NCI-H2029 (cell line): ENCODE measurements at places on chromosomes 1 and 21.

DNA sequence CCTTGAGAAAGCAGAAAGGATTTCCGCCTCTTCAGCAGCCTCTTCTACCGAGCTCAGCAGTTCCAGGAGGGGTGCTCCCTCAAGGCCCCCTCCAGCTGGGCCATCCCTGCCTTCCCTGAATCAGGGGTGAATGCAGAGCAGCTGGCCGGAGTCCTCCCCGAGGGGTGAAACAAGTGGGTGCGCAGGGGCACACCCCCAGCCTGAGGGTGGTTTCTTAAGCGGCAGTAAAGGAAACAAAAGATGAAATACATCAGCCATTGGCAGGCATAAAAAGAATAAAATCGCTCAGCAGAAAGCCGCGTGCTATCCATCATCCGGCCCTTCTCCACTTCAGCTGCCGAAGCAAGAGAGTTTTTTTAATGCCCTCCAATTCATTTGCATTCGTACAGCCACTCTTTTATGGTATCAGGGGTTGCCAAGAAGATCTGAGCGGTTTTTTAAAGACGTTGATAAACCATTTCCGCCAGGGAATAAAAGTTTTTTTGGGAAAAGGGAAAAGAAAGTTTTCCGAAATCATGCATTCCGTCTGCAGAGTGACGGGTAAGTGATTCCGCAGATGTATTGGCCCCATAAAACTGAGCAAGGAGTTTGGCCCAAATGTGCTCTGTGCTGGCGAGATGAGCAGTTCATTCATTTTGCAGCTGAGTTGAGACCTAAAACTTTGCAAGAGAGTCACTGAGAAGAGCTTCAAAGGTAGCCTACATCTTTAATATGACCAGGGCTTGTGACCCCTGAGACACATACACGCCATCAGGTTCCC lies 73.7 kb upstream of the ZC3H12A start:
- DNase-seq, result no peak

GRCh38 chr1:31957701-31958674 lies 19.8 kb upstream of the PTP4A2 start:
- no peak for DNase-seq

- no peak for DNase-seq
These were observed 22.6 kb downstream of the MIGA1 start for GRCh38 chr1:77802026-77802425.

- no peak for DNase-seq
These were observed 111.1 kb downstream of the CLIC6 start for GRCh38 chr21:34779860-34780259.

- peak; percentile 86 for DNase-seq
These were observed 32.2 kb downstream of the POFUT2 start for GRCh38 chr21:45255381-45256020.

DNA sequence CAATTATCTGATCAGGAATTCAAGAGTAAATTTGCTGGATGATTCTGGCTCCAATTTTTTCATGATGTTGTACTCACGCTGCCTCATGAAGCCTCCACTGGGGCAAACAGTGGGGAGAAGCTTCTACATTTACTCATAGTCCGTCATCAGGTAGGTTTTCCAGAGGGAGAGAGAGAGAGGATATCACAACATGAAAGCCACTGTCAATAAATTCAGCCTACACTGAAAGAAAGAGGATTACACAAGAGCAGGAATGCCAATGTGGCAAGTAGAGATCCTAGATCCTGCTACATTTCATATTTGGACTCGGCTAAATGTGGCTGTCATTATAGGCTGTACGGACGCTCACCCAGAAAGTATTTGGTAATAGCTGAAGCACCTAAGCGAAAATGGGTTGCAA lies 819.9 kb downstream of the BRINP3 start:
- DNase-seq, result no peak

DNA sequence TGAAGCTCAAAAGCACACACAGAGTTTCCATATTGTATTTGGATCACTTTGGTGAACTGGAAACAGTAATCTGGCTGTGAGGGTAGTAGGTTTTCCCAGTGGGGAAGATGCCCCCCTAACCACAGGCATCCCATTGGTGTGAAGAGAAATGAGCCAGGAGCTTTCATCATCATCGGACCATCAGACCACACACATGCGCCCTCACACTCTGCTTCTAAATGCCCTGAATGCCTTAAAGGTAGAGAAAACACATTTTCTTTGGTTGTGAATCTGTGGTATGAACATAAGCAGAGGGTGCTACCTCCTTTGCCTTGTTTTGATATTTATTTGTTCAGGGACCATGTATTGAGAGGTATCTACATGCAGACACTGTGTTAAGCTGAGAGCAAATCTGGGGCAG lies 79.0 kb upstream of the DNAH14 start:
- no peak for DNase-seq

GRCh38 chr1:199545780-199546179 lies 481.7 kb upstream of the NR5A2 start:
- DNase-seq, result no peak

DNA sequence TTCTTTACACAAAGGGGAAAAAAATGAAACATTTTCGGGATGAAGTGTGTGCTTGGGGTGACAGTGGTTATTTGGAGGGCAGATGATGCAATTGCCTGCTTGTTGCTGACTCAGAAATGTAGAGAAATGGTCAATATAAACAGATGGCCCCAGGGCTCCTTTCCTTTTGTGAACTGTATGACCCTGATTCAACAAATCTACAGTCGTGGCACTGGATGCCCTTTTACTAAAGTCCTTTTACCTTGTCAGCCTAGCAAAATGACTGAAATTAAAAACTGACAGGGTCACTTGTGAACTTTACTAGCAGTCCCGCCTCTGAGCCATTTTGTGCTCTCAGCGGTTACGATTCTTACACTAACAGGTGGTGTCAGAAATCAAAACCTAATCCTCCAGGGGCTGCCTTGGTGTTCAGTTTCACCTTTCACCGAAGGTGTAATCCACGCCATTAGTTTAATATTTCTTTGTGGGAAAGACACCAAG lies 49.8 kb downstream of the GREM2 start:
- no peak for DNase-seq

- no peak for DNase-seq
These were observed 3.3 kb upstream of the WARS2 start for GRCh38 chr1:119143706-119144105.

DNA sequence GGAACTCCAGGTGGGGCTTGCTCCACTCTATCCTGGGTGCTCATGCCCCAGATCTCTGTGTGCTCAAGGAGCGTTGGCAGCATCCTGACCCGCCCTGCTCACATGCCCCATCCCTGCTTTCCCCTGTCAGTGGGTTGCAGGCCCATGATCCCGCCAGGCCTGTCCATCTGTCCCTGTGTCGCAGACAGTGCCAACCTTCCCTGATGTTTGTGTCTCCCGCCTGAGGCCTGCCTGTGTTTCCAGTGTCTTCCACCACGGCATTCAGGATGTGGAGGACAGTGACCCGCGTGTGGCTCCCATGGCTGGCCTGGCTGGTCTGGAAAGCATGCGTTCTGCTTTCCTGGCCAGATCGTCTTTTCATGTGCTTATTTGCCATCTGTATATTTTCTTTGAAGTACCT lies 82.9 kb downstream of the PCBP3 start:
- DNase-seq, result no peak

- no peak for DNase-seq
These were observed 57.3 kb downstream of the MRPS6 start for GRCh38 chr21:34130716-34130985.

- DNase-seq, result peak; percentile 16
These were observed 104.1 kb upstream of the HNRNPU start for GRCh38 chr1:244968471-244968871.

GRCh38 chr1:206693029-206693428 lies 8.3 kb downstream of the MAPKAPK2 start:
- DNase-seq, result no peak

GRCh38 chr21:30354308-30355005 lies 6.1 kb upstream of the KRTAP23-1 start:
- no peak for DNase-seq

DNA sequence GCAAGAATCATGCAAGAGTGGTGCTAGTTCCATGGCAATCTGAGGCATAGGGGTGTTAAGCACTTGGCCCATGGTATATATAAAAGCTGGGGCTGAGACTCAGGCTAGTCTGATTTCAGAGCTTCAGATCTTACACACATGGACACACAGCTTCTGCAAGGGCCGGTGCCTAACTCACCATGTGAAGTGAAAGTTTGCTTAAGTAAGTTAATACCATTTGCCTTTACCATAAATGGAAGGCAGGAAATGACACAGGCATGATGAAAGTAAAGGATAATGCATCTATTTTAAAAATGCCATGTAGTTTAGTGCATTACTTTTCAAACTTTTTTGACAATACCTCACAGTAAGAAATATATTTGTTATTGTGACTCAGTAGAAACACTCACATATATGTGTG lies 122.6 kb downstream of the KCNJ6 start:
- DNase-seq, result no peak

GRCh38 chr1:174218983-174219382 lies 59.7 kb downstream of the RABGAP1L start:
- DNase-seq, result no peak

DNA sequence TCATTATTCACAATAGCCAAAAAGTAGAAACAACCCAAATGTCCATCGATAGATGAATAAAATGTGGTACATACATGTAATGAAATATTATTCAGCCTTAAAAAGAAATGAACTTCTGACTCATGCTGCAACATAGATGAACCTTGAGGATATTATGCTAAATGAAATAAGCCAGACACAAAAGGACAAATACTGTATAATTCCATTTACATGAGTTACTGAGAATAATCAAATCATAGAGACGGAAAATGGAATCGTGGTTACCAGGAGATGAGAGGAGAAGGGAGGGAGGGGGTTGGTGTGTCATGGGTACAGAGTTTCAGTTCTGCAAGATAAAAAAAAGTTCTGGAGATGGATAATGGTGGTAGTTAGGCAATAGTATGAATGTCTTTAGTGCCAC lies 184.1 kb downstream of the PSMG1 start:
- no peak for DNase-seq

GRCh38 chr1:28853093-28853742 lies 41.2 kb downstream of the OPRD1 start:
- no peak for DNase-seq

DNA sequence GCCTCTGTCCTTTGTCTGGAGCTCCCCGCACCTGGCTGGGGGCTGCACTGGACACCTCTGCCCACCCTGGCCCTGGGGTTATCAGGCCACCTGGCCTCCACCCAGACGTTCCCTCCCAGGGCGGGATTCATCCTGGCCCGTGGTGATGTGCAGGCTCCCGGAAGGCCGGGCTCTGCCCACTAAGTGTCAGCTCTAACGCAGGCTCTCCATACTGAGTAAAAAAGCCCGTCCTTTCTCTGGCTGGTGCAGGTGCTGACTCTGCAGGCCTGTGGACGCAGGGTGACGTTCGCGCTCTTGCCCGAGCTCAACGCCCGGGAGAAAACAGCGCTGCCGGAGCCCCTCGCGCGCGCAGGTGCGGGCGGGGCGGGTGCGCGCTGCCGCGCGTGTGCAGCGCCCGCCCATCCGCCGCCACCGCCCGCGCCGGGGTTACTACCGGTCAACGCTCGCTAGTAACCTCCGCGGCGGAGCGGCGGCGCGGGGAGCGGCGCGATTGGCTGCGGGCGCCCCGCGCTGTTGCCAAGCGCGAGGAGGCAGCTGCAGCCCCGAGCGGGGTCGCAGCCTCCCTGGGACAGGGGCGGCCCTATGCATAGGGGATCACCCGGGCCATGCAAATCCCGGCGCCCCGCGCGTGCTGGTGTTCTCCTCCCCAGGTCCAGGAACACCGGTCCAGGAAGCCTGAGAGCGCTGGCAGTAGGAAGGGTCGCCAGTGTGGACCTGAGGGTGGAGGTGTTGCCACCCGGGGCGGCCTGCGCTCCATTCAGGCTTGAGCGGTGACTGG lies 15.7 kb downstream of the ABCG1 start:
- peak; percentile 88 for DNase-seq

- no peak for DNase-seq
These were observed 114.2 kb downstream of the SLC16A1 start for GRCh38 chr1:112841825-112842224.

DNA sequence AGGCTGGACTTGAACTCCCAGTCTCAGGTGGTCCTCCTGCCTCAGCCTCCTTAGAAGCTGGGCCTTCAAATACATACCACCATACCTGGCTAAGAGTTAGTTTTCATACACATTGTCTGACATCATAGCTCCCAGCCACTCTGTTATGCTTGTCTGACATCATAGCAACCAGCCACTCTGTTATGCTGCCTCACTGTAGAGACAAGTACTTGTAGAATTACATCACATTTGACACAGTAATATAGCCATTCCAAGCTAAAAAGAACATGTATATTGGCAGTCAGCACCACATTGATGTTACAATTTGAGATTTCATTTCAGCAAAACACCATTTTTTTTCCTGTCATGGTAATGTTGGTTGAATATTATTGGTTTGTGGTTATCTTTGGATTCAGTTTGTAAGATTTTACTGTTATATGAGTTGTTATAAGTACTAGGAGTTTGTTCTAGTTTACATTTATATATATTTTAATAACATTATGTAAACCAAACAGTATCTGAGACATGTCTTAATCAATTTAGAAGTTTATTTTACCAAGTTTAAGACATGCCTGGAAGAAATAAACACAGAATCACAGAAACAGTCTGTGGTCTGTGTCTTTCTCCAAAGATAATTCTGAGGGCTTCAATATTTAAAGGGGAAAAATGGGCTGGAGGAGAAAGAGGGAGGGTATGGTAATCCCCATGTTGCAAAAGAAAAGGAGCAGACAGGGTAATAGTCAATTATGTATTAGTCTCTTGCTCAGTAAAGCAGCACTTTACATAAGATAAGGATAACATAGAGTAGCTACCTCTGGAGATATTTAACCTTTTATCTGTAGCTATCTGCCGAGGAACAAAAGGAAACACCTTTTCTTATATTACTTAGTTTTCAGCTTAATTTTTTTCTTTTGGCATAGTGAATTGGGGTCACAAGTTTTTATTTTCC lies 43.0 kb downstream of the XPR1 start:
- DNase-seq, result no peak

- peak; percentile 36 for DNase-seq
These were observed 862 bp upstream of the SGIP1 start for GRCh38 chr1:66532798-66533783.

GRCh38 chr1:214386333-214386732 lies 105.4 kb downstream of the SMYD2 start:
- DNase-seq, result no peak
